ENCODE measurements at places on chromosomes 1 and 21.

- peak; percentile 53 for DNase-seq
Measured at GRCh38 chr1:76279101-76279748, 204.7 kb downstream of the ST6GALNAC3 start.

GRCh38 chr21:33063907-33064622 lies 5.9 kb upstream of the OLIG1 start:
- no peak for DNase-seq

- DNase-seq = no peak
Measured at GRCh38 chr1:41559331-41559730, 74.8 kb upstream of the EDN2 start.

DNA sequence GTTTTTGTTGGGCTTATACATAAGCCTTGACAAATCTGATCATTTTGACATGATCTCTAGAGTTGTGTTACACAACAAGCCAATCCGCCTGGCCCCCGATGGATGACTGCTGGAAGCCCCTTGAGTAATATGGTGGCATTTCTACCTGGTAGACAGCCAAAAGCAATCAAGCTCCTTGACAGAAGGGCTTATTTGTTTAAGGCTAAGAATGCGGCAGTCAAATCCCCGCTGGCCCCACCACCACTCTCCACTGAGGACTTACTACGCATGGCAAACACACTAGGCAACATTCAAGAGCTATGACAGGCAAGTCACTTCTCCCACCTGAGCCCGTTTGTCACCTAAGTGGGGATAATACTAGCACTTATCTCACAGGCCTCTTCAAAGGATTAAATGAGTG lies 33.4 kb upstream of the C1orf198 start:
- no peak for DNase-seq

- no peak for DNase-seq
Measured at GRCh38 chr1:32142446-32143301, 34.8 kb downstream of the KPNA6 start.

GRCh38 chr1:93033029-93033428 lies 46.1 kb upstream of the MTF2 start:
- no peak for DNase-seq

DNA sequence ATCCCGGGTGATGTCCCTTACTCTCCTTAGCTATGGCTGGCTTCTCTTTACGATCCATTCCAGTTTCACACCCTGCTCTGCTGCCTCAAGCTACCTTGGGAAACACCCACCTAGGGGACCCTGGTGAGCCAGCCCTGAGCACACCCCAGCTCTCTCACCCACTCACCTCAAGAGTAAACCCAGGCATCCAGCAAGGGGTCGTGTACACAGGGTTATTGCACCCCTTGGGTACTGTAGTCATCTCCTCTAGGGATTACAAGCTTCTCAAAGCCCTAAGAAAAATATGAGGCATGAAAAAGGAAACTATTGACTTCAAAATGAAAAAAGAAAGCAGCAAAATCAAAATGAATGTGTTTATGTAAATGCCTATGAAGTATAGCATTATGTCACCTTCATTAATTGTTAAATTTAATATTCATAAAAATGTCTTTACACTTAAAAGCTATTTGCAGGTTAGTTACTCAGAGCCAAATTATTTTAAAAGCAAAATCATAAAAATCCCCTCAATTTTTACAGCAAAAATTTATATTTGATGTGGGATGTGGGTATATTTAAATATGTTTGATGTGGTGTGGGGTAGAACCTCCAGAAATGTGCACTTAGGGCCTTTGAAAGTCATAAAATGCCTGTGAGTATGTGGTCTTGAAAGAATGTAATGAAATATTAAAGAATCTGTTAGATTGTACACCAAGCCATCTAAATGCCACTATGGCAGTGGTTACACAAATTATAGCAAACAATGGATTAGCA lies 190.3 kb downstream of the C1orf94 start:
- no peak for DNase-seq

DNA sequence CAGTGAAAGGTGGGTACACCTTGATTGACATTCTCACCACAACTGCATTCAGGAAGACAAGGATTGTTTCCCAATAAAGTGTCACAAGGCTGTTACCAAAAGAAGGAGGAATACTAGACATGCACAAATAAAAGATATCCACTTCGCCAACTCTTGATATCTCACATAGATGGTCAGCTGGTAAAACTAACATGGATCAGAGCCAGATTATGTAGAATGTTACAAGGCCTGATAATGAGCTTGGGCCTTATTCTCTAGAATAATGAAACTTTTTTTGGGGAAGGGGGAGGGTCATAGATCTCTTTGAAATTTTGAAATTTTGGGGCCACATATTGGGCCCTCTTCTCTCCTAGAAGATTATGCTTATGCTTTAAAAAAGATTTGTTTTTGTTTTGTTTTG lies 24.9 kb downstream of the RAP1A start:
- no peak for DNase-seq

DNA sequence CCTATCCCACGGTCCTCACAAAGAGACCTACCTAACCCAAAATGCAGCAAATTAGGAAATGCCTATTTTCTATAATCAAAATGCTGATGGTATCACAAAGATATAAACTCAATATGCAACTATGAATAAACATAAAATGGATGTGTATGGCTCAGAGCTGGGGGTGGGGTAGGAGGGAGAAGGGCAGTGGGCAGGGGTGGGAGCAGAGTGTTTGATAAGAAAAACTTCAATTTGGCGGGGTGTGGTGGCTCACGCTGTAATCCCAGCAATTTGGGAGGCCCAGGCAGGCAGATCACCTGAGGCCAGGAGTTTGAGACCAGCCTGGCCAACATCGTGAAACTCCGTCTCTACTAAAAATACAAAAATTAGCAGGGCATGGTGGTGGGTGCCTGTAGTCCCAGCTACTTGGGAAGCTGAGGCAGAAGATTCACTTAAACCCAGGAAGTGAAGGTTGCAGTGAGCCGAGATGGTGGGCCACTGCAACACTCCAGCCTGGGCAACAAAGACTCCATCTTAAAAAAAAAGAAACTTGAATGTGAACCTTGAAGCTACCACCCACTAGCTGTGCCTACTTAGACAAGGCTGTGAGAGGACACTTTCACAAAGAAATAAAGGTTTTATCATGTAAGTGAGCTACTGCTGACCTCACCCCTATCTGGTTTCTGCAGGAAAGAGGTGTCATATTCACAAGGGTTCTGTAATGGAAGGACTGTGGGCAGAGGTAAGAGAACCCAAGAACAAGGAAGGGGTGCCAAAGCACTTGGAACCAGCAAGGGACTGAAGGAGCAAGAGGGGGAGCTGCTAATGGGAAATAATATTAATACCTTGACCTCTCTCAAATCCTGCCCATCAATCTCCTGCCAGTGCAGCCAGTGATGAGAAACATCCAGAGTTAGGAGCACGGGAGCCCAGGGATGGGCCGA lies 53.0 kb downstream of the HLCS start:
- no peak for DNase-seq

GRCh38 chr1:201480231-201481003 lies 11.4 kb upstream of the PHLDA3 start:
- DNase-seq = no peak

- no peak for DNase-seq
Measured at GRCh38 chr21:44024887-44025353, 12.8 kb downstream of the TRAPPC10 start.

- DNase-seq = no peak
Measured at GRCh38 chr1:67677930-67678329, 7.1 kb upstream of the GADD45A start.

DNA sequence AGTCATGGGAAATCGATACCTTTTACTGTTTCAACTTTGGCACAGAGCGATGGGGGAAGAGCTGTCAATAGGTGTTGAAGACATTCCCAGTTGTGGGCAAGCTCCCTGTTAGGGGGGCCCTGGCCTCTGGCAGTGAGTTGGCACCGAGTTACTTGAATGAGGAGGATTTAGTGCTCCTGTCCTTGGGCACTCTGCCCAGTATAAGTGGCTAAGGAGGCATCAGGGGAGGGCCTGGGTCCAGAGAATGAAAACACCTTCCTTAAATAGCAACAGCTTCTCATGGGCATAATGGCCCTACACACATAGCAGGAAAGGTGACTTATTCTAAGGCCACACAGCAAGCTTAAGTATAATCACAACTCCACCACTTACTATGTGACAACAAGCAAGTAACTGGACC lies 664.4 kb downstream of the PTPRU start:
- no peak for DNase-seq

DNA sequence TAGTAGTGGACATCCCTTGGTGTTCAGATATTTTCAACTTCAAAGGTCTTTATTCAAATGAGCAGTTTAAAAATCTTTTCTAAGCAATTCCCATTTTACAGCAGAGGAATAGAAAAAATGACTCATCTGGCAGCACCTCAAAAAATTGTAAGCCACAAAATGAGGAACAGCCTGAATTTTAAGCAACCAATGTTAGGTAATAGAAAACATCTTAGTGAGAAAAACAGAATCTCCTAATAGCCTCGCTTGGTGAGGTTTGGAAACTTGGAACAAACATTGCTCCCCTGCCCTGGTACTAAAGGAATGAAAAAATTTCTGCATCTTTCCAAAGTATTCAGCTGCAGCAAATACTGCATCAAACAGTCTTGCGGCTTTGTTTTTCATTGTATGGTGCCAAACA lies 264.4 kb downstream of the NTNG1 start:
- DNase-seq = no peak

- DNase-seq = no peak
Measured at GRCh38 chr1:63775418-63776127, 1.8 kb downstream of the ROR1 start.

- no peak for DNase-seq
Measured at GRCh38 chr1:198622001-198622400, 16.8 kb upstream of the PTPRC start.

GRCh38 chr1:224058303-224058702 lies 55.6 kb upstream of the FBXO28 start:
- no peak for DNase-seq

DNA sequence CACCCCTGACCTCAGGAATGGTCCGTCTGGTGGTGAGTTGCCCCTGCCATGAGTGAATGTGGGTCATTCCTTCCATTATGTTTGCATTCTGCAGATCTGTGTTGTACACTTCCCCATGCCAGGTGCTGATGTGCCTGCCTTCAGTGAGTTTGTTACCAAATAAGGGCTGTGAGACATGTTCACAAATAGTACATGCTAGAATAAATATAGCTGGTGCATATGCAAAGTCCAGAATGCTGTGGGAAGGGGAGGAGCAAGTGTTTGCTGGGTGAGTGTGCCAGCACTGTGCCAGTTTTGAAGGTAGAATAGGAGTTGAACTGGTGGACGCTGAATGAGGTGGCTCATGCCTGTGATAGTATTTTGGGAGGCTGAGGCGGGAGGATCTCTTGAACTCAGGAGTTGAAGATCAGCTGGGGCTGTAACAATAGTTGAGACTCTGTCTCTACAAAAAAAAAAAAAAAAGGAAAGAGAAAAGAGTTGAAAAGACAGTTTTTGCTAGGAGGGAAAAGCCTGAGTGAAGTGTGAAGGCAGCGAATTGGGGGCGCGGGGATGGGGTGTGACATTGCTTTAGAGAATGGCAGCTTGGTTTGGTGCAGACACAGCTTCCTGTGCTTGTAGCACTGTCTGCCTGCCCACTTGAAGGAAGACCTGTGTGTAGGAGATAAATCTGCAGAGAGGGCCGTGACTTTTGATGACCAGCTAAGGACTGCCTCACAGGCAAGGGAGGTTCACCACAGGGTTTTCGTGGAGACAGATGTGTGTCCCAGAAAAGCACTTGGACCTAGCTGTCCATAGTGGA lies 61.1 kb downstream of the LGR6 start:
- DNase-seq = no peak

- no peak for DNase-seq
Measured at GRCh38 chr1:5752746-5753548, 239.3 kb downstream of the NPHP4 start.

DNA sequence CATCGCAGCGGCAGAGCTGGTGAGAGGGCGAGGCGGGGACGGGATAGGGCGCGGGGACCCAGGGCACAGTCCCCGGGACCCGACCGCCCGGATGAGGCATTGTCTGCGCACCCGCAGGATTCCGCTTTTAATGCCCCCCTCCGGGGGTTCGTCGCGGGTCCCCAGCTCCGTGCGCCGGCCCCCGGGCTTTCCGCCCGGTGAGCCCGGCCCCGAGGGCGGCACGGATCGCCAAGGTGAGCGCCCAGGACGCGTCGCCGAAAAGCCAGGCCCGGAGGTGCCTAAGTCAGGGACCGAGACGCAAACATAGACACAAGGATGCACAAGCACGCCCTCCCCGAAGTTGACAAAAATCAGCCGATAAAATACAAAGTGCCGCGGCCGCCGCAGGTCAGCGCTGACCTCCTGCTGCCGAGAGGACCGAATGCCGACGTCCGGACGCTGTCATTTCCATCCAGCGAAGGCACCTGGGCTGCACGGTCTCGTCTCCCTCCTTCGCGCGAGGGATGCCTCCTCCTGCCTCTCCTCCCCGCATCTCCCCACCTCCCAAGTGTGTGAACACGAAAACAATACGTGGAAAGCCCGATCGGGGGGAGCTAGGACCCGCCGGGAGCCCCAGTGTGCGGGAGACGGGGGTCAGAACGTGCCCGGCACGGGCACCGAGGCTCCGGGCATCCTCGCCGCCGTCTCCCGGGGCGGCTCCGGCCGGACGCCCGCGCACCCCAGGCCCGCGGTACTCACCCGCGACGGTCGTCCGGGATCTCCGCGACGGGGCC lies 101.1 kb upstream of the SOD1 start:
- peak; percentile 60 for DNase-seq

- no peak for DNase-seq
Measured at GRCh38 chr21:28991861-28992525, 684 bp downstream of the LTN1 start.

DNA sequence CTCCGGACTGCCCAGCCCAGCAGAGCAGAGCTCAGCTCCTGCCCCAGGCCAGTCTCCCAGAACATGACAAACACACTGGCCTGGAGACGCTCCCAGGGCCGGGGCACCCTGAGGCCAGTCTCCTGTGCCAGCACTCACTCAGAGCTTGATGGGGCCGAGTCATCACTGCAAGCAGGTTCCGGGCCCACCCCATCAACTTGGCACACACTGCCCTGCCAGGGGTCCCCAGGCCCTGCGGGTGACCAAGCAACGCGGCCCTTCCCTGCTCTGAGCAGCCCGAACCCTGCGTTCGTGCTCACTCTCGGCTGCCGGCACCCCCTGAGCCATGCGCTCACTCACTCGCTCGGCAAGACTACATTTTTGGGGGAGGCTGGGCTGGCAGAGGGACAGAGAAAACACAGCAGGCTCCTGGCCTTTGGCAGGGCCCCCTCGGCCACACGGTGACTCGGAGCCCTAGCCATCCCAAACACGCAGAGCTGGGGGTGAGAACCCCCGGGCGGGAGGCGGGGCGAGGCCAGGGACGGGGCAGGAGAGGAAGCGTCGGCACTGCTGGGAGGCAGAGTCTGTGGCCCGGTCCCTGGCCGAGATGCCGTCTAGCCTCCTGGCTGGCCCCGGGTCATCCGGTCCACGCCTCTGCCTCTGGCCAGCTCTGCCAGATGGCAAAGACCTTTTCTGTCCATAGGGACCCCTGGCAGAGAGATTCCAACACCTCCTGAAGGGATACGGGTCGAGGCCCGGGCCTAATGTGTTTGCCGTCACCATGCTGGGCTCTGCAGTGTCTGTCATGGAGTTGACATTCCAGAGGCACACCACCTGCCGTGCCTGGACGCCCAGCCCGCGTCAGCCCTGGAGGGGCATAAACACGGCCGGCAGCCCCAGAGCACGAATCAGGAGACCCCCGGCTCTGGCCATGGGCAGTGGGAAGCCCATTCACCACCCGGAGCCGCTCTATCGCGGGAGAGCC lies 68.0 kb downstream of the MEGF6 start:
- DNase-seq = no peak

All from substantia nigra (tissue), 51 donors.